ENCODE measurements at places on chromosomes 11 and 22.

DNA sequence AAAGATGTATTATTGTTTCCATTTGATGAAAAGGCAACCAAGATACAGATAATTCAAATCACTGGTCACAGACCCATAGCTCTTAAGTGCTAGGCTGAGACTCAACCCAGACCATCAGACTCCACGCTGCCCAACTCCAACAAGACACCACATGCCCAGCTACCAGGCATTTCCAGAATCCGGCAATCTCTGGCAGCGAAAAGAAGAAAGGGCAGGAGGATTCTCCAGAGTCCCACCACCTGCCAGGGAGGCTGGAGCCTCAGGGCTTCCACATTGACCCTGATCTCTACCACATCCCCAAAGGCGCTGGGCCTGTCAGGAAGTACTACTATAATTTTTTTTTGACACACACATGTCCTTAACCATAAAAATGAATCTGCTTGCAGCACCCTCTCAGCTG is 61.4 kb upstream of the ARFGAP3 start:
- DNase-seq = no peak

- DNase-seq = peak; percentile 32
Measured at GRCh38 chr11:64472593-64473455, 113.9 kb downstream of the RPS6KA4 start.

DNA sequence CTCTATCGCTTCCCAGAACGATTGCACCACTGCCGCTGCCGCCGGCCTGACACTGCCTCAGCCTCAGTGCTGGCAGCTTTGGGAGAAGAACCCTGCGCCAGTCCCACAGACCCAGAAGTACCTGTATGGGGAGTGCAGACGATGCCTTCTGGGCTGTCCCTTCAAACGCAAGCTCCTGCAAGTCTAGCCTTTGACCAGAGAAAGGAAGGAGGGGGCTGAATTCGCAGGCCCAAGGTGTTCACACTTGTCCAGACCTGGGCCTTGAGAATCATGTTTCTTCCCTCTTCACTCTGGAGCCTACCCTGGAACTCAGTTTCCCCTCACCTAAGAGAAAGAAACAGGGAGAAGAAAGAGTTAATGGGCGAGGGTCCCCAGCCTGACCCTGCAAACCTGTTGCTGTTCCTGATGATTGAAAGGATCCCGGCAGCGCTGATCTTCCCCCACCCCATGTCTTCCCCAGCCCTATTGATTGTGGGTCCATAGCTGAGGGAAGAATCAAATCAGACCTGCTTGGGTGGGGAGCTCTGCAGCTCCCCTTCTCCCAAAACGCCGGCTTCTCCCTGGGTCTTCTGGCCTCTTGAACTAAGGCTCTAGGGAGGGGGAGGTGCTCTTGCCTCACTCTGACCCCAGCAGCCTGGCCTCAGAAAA is 786 bp upstream of the MCAM start:
- DNase-seq = no peak

DNA sequence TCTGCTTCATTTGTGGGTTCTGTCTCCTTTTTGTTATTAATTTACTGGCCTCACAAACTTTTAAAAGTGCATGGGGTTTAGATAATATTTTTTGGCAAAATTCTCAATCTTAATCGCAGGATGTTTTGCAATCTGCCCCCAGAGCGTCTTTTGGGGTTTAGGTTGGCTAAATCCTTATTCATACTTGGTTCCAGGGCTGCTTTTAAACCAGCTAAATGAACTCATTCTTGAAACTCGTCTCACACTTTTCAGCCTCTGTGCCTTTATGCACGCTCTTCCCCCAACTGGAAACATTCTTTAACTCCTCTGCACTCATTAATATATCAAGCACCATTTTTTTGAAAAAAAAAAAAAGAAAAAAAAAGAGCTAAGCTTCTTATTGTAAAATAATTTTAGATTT is 131.7 kb downstream of the KIF18A start:
- no peak for DNase-seq
